ENCODE measurements at places on chromosomes 13 and 19.

- DNase-seq, result peak; percentile 81
These were observed 94.0 kb downstream of the KLF12 start for GRCh38 chr13:74040200-74040599.

GRCh38 chr13:44903574-44903985 lies 85.7 kb downstream of the NUFIP1 start:
- peak; percentile 58 for DNase-seq

DNA sequence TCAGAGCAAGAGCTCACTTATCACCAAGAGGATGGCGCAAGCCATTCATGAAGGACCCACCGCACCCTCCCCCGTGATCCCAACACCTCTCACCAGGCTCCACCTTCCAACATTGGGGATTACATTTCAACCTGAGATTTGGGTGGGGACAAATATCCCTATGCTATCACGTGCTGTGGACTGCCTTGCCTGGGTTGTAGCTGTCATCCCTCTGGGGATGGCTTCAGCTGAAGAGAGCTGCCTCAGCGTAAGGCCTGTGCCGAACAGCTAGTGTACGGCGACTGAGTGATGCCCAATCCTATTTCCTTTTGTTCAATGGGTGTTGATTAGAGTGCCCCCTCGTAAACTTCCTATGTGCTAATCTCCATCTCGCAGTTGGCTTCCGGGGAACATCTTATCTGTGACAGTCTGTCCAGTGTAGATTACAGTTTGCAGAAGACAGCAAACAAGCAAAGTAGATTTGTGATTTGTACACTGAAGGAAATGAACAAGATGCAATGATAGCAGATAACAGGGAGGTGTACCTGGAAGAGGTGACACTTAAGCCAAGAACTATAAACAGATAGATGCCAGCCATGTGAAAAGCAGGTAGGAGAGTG lies 11.8 kb upstream of the RCBTB1 start:
- no peak for DNase-seq

GRCh38 chr19:33712268-33712667 lies 84.4 kb upstream of the KCTD15 start:
- no peak for DNase-seq

DNA sequence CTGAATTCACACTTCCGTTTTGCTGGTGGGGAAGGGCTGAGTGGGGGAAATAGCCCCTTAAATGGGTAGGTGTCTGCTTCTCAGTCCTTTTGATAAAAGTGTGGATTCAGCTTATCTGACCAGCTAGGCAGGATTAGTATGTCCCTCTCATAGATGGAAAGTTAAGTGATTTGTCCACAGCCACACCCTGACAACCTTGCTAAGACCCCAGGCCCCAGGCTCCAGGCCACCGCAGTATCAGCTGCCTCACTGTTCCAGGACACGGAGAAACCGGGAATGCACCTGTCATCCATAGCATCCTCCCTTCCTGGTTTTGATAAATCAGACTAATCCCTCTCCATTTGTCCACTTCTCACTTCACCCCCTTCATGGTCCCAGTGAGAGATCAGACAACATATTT lies 197.7 kb downstream of the USP12 start:
- DNase-seq, result no peak

- DNase-seq, result no peak
These were observed 6.6 kb upstream of the TPTE2 start for GRCh38 chr13:19567820-19568534.

DNA sequence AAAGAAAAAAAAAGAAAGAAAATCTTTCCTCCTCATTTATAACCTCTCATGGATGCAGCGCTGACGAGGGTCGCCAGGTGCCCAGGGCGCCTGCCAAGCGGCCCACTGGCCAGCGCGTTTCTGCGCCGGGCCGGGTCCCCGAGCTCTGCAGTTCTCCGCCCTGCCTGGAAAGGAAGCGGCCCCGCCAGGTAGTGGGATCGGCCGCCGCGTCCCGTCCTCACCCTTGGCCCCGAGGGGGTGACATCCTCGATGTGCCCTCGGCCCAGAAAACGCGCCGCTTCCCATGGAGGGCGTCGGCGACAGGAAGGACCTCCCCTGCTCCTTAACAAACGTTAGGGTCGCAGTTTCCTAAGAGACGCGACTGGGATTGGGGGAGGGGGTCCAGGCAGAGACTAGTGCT lies 56.9 kb downstream of the ZNF726 start:
- no peak for DNase-seq

- no peak for DNase-seq
These were observed 25.5 kb upstream of the TIMM44 start for GRCh38 chr19:7968796-7969554.
